Immature natural killer cell (primary cell): ENCODE measurements at places on chromosomes 1 and 21.

- DNase-seq: no peak
Observed at GRCh38 chr1:69535490-69535889, 32.2 kb upstream of the LRRC7 start.

- no peak for DNase-seq
Observed at GRCh38 chr1:235068158-235069121, 60.2 kb downstream of the TOMM20 start.

DNA sequence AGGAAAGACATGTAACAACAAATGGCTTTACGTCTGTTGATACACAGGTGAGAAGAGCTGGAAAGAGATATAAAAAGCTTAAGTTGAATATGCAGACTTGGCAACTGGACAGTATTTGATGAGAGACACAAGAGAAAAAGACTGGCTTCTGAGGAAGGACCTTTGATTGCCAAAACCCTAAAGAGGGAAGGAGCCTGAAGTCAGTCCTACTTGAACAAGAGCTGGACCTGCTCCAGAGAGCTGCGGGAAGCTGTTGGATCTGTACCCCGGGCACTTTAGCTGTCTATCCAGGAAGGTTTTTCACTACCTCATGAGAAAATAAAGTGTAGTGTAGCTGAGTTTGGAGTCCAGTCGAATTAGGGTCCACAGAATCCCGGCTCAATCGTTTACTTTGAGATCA lies 25.3 kb upstream of the LRRC8B start:
- DNase-seq: no peak

GRCh38 chr1:206105464-206105995 lies 11.7 kb downstream of the AVPR1B start:
- DNase-seq: no peak

- DNase-seq: no peak
Observed at GRCh38 chr1:119783354-119784185, 14.9 kb upstream of the HMGCS2 start.
